ENCODE measurements at places on chromosomes 12 and 14. TPM values are rescaled to one million over a fixed set of nuclear protein-coding genes. Genes with fewer than 3 reads are reported as not detected.

NRXN3 gene
- 1.8 TPM for total RNA-seq

ASIC1 gene
- 14.3 TPM for total RNA-seq

ADCK1 gene
- 10.8 TPM for total RNA-seq

TEX52 gene
- not detected for total RNA-seq

COCH gene
- 0.39 TPM for total RNA-seq

EXOC3L4 gene
- not detected for total RNA-seq

CBLN3 gene
- total RNA-seq: 5.3 TPM

Data from epithelial cell of alveolus of lung (primary cell).